Progenitor cell of endocrine pancreas (in vitro differentiated cells): ENCODE measurements at places on chromosomes 7 and 10. TPM values are rescaled to one million over a fixed set of nuclear protein-coding genes. Genes with fewer than 3 reads are reported as not detected.

Gene C10orf143
- total RNA-seq = 3.6 and 3.7 TPM in 2 replicates

DNA sequence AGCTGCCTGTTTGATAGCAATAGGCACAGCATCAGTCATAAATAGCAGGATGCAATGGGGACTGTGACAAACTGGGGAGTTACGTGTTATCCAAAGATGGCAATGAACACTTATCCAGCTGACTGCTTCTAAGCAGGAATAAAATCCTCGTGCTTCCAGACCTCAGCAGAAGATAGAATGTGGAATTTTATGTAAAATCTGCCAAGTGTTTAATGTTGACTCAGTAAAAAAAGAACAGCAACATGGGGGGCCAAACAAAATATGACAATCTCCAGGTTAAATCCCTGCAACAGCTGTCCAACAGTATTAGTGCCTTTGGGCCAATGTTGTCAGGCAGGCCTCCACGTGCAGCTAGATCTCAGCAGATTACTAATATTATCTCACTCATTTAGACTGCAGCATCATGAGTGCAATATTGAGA lies 127.3 kb downstream of the SEMA3C start:
- no peak for DNase-seq

Gene MYO1G
- total RNA-seq = 0.53 and 0.67 TPM in 2 replicates

Gene OR2A42
- 0.20 TPM in 1 of 2 replicates, not detected in the other for total RNA-seq

DNA sequence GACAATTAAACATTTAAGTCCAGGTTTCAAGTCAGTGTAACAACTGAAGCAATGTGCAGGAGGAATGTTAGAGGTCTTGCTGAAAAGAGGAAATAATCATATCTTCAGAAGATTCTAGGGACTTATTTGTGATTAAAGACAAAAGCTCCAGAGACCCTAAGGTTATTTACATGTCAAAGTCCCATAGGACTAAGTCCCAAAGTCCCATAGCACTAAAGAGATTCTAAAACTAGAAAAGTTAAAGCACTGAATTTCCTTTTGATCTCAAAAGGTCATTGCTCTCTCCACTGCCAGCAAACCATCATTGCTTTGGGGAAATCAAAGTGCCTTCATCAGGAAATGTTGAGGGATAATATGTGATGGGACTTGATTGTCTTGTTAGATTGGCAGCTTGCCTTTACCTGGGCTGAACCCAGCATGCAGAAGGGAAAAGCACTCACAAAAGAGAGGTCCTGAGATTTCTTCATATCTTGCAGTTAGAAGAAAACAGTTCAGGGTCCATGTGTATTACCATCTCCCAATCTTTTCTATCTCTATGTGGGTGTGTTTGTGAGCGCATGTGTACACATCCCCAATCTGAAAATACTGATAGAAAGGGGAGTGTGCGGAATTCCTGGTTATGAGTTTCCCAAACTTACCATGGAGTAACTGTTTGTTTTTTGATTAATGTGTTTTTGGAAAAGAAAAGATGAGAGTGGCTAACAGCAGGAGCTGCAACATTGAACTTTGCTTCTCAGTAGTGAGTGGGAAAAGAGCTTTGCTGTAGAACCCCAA lies 21.8 kb downstream of the NUDT13 start:
- no peak for DNase-seq

Gene GTF2I
- 605 and 607 TPM in 2 replicates for total RNA-seq

DNA sequence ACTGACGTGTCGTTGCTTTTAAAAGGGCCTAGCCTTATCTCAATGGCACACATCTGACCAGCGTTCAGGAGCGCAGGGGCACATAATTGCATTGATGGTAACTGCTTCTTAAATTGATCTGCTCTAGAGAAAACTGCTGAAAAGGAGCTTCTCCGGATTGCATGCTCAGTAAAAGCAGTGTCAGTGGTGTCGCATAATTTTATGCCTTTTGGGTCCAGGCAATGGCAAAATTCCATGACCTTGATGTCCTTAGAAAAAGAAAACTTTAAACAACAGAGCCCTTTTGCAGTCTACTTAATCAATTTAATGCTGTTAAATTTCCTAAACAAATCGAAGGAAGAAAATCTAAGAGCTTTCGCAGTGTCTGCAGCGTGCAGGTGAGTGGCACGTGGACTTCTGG lies 75.7 kb downstream of the PTPRE start:
- DNase-seq = no peak

Gene MACC1
- 16.1 and 21.3 TPM in 2 replicates for total RNA-seq

GRCh38 chr7:114405427-114405826 lies 9.2 kb upstream of the FOXP2 start:
- DNase-seq = no peak

DNA sequence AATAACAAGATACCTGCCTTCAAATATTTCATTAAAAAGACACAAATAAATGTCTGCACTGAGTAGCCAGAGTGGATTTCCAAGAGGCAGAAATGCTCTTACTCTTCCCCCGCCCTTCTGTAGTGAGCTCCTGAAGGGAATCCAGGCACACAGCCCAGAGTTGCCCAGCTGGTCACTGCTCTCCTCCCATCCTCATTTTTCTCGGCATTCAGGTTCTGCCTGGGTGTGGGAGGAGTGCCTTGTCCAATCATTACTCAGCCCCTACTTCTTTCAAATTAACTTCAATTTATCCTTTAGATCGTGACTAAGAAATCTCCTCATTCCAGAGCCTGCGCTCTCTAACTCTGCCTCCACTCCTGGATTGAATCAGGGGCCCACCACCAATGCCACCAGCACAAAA lies 12.2 kb downstream of the CCDC6 start:
- no peak for DNase-seq

- DNase-seq = no peak
Observed at GRCh38 chr7:19999681-20000080, 217.5 kb downstream of the MACC1 start.

Gene WIPF3
- total RNA-seq = 8.9 and 9.5 TPM in 2 replicates

Gene DNAH11
- 1.0 and 1.6 TPM in 2 replicates for total RNA-seq

Gene PKD2L1
- 0.38 TPM in 1 of 2 replicates, not detected in the other for total RNA-seq
